ENCODE measurements at places on chromosomes 1 and 21. TPM values are rescaled to one million over a fixed set of nuclear protein-coding genes. Genes with fewer than 3 reads are reported as not detected.

SELENOF gene
- total RNA-seq, result 232 TPM

ITGB2 gene
- 36.7 TPM for total RNA-seq

KNCN gene
- 0.40 TPM for total RNA-seq

ASPM gene
- 14.4 TPM for total RNA-seq

NKAIN1 gene
- total RNA-seq, result 16.6 TPM

- no peak for DNase-seq
Observed at GRCh38 chr1:175894581-175894980, 151.2 kb upstream of the TNR start.

- DNase-seq, result no peak
Observed at GRCh38 chr1:209342441-209343175, 240.9 kb upstream of the CAMK1G start.

- DNase-seq, result peak; percentile 64
Observed at GRCh38 chr1:47997289-47998200, at the start of gene TRABD2B. TRABD2B (minus strand) TSS chr1:47997385.

DNA sequence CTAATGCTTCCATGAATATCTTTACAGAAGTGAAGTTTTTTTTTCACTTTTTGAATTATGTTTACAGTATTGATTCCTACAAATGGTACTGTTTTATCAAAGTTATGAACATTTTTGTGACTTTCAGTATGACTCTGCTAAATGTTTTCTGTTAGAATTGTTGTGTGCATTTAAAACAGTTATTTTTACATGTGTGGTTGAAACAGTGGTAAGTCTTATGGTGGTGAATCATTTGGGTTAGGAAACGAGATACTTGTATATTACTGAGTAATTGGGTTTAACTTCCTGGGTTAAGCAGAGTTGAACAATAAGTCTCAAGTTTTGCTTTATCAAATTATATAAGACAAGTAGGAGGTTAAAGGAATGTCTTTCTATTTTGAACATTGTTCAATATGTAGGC is 66.8 kb downstream of the VPS13D start:
- no peak for DNase-seq

DNA sequence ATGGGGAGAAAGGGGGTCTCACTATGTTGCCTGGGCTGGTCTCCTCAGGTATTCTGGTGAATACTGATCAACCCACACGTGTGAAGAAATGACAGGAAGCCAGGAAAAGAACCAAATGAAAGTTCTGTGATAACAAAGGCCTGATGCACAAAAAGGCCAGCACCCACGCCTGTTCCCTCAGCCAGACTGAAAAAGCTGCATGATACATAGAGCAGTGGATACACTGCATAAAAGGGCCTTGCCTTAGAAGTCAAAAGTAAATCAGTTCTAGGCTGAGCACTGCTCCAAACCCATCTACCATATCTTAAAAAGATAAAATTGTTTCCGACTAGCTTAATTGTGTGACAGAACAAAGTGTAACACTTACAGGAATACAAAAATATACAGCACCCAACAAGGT is 36.9 kb upstream of the PSMG1 start:
- DNase-seq, result no peak

GRCh38 chr1:2213576-2214505 is 14.3 kb upstream of the SKI start:
- no peak for DNase-seq

DNA sequence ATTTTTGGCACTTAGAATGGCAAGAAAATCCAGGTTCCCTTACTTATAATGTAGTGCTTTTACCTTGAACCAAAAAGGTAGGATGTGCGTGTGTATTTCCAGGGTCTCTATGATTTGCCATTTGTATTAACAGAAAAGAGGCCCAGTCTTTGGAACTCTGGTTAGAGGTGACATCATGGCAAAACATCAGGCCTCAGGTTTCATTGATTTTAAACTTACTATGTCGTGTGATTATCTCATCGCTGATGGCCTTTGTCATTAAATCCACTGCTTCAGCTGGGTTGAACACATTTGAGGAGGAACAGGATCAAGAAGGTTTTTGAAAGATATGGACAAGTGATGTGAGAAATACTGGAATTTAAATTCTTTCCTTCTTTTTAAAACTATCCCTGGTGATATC is 95.2 kb downstream of the PBX1 start:
- DNase-seq, result no peak

GRCh38 chr1:61337981-61338848 is 255.9 kb downstream of the NFIA start:
- DNase-seq, result peak; percentile 75

GRCh38 chr1:155206891-155207805 is 549 bp downstream of the THBS3 start:
- DNase-seq, result peak; percentile 88

GRCh38 chr21:45403133-45403824 is 1.7 kb upstream of the COL18A1 start:
- DNase-seq, result no peak

DNA sequence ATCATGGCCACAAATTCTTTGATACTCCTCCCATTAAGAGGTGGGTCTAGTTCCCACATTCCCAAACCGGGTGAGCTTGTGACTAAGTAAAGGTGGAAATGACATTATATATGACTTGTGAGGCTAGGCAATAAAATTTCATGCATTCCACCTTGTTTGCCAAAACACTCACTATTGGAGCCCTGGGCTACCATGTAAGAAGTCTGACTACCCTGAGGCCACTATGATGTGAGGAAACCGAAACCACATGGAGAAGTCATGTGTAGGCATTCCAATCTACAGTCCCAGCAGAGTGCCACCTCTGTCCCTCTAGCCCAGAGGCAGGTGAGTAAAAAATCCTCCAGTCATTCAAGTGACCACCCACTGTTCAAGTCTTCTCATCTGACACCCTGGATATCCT is 17.9 kb upstream of the SMG7 start:
- no peak for DNase-seq
